PC-3 (cell line): ENCODE measurements at places on chromosomes 6 and 20. TPM values are rescaled to one million over a fixed set of nuclear protein-coding genes. Genes with fewer than 3 reads are reported as not detected.

SDCBP2 gene
- total RNA-seq: 14.4 and 25.5 TPM in 2 replicates

GUCA1A gene
- total RNA-seq: not detected in 2 replicates

ZNF165 gene
- 8.9 and 12.1 TPM in 2 replicates for total RNA-seq

LMBRD1 gene
- 5.4 and 5.6 TPM in 2 replicates for total RNA-seq

IFT52 gene
- total RNA-seq: 22.9 and 23.0 TPM in 2 replicates

- DNase-seq: peak; percentile 67
Measured at GRCh38 chr6:150395388-150396009, 26.7 kb downstream of the IYD start.

DNA sequence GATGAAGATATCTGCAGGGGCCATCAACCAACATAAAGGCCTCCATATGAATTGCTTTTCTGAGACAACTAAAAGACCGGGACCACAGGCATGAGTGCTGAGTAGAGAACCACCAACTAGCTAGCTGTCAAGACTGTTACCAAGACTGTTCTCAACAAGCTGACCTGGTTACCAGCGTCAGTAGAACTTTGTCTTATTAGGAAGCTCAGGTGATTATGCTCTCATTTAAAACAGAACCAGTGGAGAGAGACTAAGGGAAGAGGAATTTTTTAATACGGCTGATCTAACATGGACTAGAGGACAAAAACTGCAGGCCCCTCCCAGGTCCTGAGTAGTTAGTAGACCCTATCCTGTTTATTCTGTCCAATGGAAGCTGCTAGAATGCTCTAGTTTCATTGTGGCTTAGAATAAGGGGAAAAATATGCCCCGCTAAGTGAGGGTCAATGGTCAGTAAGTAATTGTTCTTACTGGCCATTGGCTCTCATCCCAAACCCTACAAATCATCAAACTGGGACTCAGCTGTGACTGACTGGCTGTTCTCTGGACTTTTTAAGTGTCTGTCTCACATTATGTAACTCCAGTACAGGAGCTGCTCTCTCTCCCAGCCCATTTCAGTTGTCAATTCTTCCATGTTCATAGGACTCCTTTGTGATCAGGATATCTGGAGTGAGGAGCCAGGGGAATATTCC lies 3.8 kb upstream of the DYNLRB1 start:
- no peak for DNase-seq

- DNase-seq: no peak
Measured at GRCh38 chr20:37839432-37839827, 63.5 kb upstream of the VSTM2L start.

DNA sequence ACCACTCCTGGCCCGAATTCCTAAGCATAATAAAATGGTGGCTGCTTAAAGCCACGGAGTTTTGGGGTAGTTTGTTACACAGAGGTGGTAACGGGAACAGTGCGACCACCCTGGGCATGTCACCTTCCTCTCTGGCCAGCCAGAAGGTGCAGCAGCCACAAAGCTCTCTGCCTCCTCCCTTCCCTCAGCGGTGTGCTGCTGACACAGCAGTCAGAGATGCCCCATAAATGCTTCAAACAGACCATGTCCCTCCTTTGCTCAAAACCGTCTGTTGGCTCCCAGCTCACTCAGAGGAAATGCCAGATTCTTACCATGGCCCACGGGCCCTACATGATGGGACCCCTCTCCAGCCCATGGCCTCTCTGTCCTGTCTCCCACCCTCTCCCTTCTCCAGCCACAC lies 12.1 kb upstream of the TCF15 start:
- DNase-seq: no peak

DNA sequence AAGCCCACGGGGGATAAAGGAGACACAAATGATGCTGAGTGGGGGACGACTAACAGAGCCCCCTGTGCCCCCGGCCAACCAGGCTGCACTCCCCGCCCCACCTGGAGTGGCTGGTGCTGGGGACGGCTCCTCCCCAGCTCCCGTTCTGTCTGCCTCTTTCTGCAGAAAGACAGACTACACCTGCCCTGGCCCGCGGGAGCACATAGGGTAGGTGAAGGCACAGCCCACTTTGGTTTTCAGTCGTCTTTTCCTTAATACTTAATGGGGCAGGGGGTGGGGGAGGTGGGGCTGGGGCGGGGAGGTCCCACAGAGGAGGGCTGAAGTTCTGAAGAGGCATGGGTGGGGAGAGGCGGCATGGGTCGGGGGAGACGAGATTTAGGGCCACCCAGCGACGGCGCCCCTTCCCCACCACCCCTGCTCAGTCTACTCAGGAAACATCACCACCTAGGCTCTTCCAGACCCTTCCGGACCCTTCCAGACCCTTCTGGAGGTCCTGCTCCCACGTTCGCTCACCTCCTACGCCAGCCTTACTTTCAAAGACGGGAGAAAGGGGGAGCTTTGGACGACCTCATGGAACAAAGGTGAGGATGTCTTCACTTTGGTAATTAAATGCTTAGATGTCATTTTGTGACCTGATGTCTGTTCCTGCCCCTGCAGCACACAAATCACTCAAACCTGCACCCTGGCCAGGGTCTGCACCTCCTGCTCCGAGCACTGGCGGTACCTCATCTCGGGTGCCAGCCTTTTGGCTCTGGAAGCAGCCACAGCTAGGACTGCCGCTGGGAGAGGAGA lies 21.2 kb upstream of the FRMD1 start:
- DNase-seq: no peak

GRCh38 chr6:163570579-163571231 lies 156.2 kb downstream of the QKI start:
- DNase-seq: no peak

DNA sequence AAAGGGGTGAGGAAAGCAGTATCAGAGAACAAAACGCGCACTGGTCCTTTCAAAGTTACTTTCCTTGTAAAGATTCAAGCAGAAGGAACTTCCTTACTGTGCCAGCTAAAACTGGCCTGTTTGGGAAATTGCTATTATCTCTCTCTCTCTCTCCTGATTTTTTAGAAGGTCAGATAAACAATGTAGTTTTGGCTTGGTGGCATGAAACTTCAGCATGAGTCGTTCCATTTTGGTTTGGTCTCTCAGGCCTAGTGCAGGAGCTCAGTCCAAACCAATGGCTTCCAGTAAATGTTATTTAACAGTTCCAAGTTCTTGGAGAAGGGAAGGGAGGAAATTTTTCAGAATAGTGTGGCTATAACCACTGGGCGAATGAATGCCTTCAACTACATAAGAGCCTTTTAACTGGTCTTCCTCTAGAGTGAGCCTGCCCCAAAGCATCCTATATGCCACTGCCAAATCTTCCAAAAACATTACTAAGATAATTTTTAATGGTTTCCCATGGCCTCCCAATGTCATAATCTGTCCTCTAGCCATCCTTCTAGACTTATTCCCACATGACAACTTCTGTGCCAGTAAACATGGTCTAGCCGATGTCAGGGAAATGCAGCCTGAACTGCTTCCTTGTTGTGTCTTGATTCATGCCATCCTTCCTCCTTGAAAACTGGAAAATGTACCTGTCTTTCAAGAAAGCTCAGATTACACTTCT lies 9.1 kb upstream of the SNX9 start:
- DNase-seq: peak; percentile 51

DNA sequence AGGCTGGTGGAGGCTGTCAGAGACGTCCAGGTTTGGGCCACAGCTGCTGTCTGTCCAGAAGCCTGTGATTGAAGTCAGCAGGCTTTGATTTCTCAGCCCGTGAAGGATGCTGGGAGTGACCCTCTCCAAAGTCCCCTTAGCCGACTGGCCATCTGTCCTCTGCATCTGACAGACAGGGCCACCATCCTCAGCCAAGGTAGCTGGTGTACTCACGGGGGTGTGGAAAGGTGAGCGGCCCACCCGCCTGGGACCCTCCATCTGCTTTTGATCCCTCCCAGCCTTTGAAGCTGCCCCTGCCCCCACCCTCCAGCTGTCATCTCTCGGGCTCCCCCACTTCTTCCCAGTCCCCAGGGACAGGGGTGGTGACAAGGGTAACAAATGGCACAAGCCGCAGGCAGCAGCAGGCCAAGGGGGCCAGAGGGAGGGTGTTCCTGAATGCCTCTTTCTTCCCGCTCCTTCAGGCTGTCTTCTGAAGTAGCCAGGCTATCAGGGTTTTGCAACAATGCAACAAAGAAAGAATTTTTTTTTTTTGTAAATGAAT lies 84.4 kb downstream of the EYA2 start:
- DNase-seq: no peak

DNA sequence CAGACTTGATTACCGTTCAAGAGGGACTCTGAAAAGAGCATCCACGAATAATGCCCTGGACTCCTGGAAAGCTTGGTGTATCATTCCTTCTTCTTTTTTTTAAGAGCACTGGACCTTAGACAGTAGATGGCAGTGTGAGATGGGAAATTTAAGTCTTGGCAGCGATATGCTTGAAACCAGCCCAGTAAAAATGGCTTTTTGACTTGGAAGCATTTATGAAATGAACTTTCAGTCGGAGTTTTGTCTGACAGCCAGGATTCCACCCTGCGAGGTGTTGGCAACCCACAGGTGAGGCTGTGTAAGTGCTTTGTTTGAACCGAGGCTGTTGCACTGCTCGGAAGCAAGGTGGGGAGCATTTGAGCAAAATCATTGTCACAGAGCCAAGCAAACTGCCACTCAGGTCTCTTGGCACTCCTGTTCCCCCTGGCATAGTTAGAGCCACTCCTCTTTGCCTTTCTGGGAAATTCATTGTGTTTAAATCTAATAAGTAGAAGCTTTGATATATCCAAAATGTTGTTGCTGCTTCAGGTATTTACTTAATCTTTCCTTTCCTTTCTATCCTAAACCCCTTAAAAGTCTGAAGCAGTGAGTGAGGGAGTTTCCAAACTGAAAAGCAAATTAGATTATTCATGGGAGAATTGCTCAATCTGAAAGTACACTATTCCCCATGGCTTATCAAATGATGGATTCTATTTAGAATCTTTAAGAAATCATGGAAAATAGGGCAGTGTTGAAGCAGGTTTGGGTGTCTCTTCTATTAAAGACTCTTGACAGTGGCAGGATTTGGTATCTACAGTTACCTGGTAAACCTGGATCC lies 272.8 kb upstream of the SLC35B3 start:
- peak; percentile 62 for DNase-seq

- peak; percentile 99 for DNase-seq
Measured at GRCh38 chr20:35883778-35884540, 70.3 kb downstream of the SCAND1 start.
